ENCODE measurements at places on chromosomes 6 and 20. TPM values are rescaled to one million over a fixed set of nuclear protein-coding genes. Genes with fewer than 3 reads are reported as not detected.
A peak's percentile ranks its signal among the peaks of the same experiment; 100 is the strongest.

DNA sequence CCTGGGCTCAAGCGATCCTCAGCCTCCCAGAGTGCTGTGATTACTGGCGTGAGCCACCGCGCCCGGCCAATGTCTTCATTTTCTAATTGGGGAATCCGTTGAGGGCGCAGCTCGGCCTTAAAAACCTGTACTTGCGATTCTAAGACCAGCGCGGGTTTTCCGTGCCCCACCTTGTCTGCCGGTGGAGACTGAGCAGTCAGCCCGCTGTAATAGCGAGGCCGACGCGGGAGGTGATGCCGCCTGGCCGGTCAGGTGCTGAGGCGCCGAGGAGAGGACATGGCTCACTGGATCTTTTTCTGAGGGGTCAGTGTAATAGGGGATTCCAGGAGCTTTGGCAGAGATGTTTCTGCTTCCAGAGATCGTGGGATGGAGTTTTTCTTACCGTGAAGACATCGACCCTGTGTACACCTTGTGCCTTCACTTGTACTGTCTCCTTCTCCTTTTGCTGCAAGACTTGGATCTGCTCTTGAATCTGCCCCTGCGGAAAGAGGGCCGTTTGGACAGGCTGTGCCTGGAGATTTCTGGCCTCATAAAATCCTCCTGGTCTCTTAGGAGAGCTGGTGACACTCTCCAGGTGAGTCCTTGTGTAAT is 1.5 kb downstream of the TRIM31 start:
- DNase-seq, result no peak

- no peak for DNase-seq
Measured at GRCh38 chr6:81130061-81130460, 622.4 kb downstream of the TENT5A start.

- no peak for DNase-seq
Measured at GRCh38 chr20:32879538-32879937, 20.8 kb downstream of the EFCAB8 start.

DNA sequence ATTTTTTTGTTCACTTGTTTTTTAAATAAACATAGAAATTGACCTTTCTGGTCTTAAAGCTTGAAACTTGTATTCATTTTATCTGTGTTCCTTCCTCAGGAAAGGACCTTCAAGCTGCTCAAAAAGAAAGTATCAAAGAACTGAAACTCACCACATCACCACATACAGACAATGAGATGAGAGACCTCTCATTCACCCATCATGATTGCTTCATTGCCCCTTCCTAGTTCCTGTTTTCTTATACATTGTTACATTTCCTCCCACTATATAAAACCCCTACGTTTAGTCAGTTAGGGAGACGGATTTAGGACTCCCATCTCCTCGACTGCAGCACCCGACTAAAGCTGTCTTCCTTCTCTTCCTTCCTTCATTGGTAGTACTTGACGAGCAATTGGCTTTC is 180.5 kb upstream of the OPRM1 start:
- DNase-seq, result no peak

GRCh38 chr6:3322366-3322890 is 63.7 kb downstream of the PSMG4 start:
- DNase-seq, result no peak

DNA sequence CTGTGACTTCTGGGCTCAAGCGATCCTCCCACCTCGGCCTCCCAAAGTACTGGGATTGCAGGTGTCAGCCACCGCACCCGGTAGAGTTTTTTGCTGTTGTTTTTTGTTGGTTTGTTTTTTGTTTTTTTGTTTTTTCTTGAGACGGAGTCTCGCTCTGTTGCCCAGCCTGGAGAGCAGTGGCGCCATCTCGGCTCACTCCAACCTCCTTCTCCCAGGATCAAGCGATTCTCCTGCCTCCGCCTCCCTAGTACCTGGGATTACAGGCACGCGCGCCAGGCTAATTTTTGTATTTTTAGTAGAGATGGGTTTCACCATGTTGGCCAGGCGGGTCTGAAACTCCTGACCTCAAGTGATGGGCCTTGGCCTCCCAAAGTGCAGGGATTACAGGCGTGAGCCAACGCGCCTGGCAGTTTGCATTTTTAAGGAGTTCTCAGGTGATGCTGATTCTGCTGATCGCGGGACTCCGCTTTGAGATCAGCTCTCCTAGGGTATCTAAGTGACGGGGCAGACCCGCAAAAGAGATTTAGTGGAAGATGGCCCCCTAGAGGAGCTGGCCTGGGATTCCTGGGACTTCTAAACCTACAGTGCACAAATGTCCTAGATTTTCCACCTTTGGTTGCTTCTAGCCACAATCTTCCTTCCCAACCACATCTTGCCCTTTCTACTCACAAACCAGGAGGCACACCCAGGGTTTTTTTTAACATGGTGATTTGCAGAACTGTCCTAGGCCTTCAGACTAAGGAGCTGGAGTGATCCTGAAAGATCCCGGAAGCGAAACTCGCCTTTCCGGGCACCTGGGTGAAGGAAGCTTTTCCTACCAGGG is 45.2 kb downstream of the DPPA5 start:
- no peak for DNase-seq

DNA sequence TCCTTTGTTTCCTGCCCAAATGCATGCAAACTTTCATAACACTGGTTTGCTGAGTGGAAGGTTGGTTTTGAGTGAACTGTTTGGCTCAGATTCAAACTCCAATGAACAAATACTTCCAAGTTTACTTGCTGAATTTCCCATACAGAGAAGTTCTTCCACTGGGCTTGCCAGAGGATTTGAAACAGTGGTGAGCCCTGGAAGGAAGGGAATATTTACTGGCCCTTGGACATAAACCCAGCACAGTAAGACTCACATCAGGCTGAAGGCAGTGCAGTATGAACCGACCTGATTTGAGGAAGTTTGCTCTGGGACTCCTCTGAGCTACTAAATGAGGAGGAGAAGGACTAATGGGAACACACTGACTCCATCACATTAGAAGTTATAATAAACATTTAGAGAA is 3.8 kb downstream of the TRAF3IP2 start:
- peak; percentile 59 for DNase-seq

GRCh38 chr6:129233458-129234134 is 350.7 kb downstream of the LAMA2 start:
- no peak for DNase-seq

- DNase-seq, result no peak
Measured at GRCh38 chr6:10621213-10621612, 73.2 kb downstream of the C6orf52 start.

DNA sequence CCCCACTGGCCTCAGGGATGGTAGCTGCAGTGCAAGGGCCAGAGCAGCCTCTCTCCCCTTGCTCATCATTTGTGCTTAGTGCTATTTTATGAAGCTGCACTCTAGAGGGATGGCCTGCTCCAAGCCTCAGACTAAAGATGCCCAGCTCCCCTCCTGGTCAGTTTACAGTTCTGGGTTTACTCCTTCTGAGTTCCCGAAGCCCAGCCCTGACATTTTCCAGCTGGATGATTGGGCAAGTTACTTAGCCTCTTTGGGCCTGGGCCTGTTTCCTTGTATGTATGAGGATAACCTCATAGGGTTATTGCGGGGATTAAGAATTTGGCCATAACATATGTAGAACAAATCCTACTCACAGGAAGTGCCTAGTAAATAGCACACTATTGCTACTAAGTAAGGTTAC is 31.8 kb upstream of the EMILIN3 start:
- peak; percentile 60 for DNase-seq

MMP24 gene
- total RNA-seq, result 1.3 TPM

TRIM15 gene
- 80.3 TPM for total RNA-seq

FAM83C gene
- total RNA-seq, result not detected

HLA-A gene
- 296 TPM for total RNA-seq

Measured in Peyer's patch (tissue), 4 donors.